Lower lobe of right lung (tissue), 2 donors: ENCODE measurements at places on chromosomes 7 and 10. TPM values are rescaled to one million over a fixed set of nuclear protein-coding genes. Genes with fewer than 3 reads are reported as not detected.

The TMEM236 gene
- total RNA-seq = 5.9 TPM

GRCh38 chr10:81603106-81603620 is 271.8 kb upstream of the NRG3 start:
- no peak overlapping the region for H3K27ac ChIP-seq
- no peaks in the 10 kb centered on the region for H3K27me3 ChIP-seq
- no peak for DNase-seq
- H3K4me3 ChIP-seq = no peak overlapping the region

DNA sequence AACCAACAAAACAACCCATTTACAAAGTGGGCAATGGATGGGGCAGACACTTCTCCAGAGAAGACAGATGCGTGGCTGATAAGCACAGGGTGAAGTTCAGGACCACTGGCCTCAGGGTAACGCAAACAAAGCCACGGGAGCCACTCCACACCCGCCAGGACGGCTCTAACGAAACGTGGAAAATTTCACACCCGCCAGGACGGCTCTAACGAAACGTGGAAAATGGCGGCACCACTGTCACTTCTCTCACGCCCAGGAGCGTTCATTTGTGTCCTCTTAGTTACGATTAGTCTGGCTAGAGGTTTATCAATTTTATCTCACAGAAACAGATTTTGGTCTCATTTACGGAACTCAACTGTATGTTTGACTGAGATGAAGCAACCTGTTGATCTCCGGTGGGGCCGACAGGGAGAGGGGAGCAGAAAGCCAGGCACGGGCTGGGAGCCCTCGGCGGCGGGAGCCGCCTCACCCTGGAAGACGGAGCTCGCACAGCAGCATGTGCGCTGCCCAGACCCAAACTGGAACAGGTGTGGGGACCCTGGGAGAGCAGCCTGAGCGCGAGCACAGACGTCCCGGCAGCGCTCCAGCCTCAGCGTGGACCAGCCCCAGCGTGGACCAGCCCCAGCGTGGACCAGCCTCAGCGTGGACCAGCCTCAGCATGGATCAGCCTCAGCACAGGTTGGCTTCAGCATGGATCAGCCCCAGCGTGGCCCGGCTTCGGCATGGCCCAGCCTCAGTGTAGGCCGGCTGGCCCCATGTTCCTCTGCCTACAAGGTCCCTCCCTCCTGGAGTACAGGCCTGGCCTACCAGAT is 243.5 kb downstream of the MAD1L1 start:
- H3K27me3 ChIP-seq = no peaks in the 10 kb centered on the region
- H3K4me1 ChIP-seq = no peaks in the 10 kb centered on the region
- H3K27ac ChIP-seq = no peak overlapping the region
- no peak for DNase-seq
- H3K36me3 ChIP-seq = peaks cover 4% of the 10 kb centered on the region
- H3K4me3 ChIP-seq = no peak overlapping the region

DNA sequence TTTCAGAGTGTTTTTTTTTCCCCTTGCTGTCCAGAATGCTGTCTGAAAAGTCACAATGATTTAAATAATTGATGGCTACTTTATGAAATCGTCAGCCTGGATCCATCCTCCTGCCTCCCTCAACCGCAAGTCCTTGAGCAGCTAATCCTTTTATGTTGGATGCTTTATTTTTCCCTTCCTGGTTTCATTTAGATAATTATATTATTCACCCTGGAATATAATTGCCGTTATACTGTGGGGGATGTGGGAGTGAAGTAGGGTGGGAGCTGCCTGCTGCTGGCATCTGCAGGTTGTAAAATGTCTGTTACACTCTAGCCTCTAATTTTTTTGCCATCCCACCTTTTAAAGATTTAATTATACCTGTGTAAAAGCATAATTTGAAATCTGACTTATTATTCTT is 290.5 kb upstream of the LRGUK start:
- H3K27me3 ChIP-seq = no peaks in the 10 kb centered on the region
- H3K4me1 ChIP-seq = no peaks in the 10 kb centered on the region
- H3K27ac ChIP-seq = no peak overlapping the region
